Non-pigmented ciliary epithelial cell (primary cell): ENCODE measurements at places on chromosomes 5 and 9.

DNA sequence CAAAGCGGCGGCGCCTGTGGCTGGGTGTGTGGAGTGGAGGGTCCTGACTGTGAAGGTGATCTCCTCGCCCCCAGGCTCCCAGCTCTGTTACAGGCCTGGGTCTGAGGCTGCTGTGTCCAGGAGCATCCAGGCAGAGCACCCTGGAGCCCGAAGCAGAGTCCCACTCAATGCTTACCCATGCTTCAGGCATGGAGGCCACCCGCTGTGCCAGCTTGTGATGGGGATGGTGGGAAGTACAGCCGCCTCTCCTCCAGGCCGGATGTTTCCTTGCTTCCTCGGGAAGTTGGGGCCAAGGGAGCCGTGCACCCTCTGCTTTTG lies 255.9 kb upstream of the IRX1 start:
- no peak for DNase-seq

GRCh38 chr5:103474677-103475076 lies 87.9 kb downstream of the NUDT12 start:
- DNase-seq, result no peak

- peak; percentile 74 for DNase-seq
Measured at GRCh38 chr5:174045470-174046025, at the start of gene NSG2. NSG2 (plus strand) TSS chr5:174045706; CDS start chr5:174046756, 1,050 bp downstream.

DNA sequence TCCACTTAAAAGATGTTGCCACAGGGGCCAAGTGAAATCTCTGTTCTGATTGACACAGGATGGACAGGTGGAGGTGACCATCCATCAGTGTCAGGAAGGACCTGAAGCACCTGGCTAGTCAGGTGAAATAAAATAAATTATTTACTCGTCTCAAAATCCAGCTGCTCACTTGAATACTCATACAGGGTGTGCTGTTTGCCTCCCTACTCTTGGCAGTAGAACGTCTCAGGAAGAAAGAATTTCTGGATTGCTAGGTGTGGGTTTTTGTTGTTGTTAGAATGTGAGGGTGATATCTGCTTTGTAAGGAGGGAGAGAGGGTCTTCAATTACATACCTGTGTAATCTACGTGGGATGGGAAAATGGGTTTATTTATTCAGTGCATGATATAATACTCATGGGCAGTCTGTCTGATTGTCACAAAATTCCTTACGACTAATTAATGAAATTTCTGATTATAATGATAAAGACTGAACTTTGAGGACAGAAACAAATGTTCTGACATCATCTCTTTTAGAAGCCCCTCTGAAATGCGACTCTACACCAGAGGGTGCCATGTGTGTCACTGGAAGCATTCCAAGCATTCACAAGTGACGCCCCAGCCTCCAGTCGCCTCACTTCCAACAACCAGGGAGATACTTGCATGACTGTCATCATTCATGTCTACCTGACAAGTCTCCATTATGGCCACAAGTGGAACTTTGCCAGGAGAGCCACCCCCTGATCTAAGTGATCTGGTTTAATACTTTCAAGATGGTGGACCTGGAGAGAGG lies 218.4 kb downstream of the GAPVD1 start:
- DNase-seq, result no peak

DNA sequence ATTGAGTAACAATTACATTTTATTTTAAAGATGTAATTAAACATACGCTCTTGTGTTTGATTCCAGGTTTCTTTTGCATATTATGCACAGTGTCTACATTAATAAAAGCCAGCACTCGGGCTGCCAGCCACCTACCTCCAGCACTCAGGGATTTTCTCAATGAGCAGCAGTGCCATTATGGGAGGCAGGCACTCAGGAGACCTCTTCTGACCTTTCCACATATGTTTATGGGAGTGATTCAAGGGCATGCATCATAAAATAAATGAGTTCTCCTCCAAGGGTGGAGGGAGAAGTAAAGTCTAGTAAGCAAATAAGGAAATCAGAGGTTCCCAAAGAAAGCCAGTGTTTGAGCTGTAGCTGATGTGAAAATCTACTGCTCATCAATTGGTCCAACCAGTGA lies 119.8 kb upstream of the IRX2 start:
- no peak for DNase-seq

DNA sequence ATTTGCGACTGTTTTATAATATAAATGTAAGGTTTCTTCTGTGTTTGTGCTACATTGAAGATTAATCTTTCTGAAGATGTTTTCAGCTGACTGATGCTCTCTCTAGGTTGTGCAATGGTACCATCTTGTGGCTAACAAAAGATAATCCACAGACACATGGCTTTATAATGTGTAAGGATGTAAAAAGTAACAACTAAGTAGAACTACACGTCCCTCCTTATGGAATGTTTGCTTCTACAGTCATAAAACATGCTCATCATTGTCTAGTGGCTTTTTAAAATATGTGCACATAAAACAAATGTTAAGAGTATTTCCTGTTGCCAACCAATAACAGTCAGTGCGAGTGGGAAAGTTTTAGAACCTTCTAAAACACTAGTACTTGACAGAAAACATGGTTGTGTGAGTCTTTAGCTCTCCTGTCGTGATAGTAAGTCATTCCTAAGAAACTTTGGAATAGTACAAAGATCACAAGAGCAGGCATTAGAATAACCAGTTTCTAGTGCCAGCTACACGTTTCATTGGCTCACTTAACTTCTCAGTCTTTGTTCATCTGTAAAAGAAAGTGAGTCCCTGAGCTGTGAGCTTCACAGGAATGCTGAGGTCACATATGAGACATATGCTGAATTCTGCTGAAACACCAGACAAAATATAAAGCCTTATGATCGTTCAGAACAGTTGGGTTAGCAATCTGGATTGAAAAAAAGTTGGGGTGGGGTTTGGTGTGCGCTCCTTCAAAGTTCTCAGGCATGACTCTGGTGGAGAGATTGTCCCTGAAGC lies 75.7 kb upstream of the GLIS3 start:
- DNase-seq, result peak; percentile 47

DNA sequence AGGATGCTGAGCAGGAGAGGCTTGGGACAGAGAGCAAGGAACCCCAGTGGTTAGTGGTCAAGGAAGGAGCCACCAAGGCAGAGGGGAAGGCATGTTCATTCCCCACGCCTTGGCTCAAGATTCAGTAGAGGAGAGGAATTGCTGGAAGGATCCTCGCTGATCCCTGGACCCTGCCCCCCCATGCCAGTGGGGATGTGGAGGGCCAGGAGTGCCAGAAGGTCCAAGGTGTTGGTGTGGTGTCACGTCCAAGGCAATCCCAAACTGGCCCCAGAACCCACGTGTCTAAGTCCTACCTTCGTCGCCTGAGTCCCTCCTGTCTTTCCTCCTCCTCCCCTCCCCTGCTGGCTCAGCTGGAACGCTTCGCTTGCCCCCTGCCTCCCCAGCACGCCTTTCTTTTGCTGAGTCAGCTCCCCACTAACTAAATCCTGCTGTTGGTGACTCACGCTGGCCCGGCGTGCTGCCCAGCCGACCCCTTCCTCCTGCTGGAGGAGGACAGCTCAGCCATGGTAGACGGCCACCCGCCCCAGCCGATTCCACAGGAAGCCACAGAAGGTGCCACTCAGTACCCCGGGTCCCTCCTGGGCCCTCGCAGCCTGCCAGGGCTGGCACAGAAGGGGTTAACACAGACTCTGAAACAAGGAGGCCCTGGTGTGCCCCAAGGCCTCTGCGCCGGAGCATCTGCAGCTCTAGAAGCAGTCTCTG lies 37.6 kb upstream of the ORM1 start:
- DNase-seq, result peak; percentile 75

GRCh38 chr5:31607546-31607945 lies 31.4 kb upstream of the PDZD2 start:
- no peak for DNase-seq

- DNase-seq, result no peak
Measured at GRCh38 chr9:72459308-72459707, 62.1 kb upstream of the TMC1 start.
